Stimulated activated CD8-positive, alpha-beta memory T cell treated with anti-CD3 and anti-CD28 coated beads, Interleukin-15, amount 100 ng/mL, for 4 hours (primary cell): ENCODE measurements at places on chromosomes 16 and 17.

GRCh38 chr16:47493381-47494337 lies 32.5 kb downstream of the PHKB start:
- no peak for DNase-seq

- no peak for DNase-seq
Measured at GRCh38 chr16:87552772-87553573, 49.3 kb upstream of the JPH3 start.

DNA sequence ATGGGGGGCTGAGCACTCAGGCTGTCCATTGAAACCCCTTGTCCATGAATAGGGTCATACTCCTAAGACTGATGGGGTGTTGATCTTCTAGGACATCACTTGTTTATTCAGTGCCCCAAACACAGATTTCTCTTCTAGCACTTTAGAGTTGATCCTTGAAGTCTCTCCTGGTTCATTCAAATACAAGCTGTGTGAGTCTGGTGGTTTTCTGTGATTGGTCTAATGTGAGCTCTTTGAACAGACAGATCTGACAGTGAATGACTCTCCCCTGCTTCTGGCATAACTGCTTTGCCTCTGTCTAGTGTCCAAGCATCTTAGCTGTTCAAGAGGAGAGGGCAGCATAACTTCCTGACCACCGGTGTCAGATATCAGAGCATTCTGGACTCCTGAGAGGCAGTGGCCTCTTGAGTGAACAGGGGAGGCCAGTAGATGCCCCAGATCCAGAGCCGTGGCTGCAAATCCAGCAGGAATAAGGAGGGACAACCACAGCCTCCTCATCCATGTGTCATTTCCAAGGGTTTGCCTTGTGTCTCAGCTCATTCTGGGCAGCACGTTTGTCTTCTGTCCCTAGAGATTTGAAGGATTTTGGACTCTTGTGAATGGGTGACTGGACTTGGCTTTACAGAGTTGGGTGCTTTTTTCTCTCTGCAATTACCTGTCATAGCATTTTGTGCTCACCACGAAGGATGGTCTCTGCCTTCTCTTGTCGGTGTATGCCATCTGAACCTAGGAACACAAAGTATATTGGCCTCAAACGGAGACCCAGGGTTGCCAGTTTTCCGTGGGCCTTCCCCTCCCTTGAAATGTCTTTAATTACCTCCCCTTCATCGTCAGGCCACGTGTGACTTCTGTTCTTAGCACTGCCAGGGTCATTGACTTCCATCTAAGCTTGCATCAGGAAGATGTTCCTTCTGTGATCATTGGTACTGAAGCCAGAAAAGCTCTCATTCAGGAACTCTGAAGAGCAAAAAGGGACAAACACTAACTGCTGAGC lies 13.9 kb upstream of the CLEC18C start:
- DNase-seq: no peak

DNA sequence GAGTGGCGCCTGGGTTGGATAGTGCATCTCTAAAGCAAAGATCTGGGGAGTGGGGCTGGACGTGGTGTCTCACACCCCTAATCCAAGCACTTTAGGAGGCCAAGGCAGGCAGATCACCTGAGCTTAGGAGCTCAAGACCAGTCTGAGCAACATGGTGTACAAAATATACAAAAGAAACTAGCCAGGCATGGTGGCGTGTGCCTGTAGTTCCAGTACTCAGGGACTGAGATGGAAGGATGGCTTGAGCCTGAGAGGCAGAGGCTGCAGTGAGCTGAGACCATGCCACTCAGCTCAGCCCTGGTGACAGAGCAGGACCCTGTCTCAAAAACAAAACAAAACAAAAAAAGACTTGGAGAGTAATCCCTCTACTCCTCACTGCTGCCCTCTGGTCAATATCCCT lies 96.0 kb downstream of the ZFHX3 start:
- no peak for DNase-seq

DNA sequence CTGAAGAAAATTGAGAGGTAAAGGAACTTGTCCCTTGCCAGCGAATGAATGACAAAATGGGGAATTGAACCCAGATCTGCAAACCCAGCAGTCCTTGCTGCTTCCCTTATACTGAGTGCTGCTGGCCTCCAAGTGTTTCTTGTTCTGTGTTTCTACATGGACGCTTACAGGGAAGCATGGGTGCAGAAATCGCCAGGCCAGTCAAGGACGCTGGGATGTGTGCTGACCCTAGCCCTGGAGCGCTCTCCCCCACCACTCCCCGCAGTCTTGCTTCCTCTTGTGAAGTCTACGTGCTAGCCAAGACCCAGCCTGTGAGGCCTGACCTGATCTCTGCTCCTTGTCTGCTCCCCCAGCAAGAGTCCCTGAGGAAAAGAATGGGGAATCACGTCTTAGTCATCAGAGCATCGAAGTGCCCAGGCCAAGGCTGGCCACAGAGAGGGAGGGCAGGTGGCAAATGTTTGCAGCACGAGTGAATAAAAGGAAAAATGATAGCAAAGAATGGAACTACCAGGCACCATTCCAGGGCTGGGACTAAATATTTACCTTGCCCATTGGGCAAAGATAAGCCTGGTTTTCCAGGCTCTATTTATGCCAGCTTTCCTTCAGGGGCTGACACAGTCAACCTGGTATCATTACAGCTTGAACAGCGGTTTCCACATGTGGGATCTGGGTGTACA lies 17.4 kb downstream of the CA4 start:
- DNase-seq: no peak

- no peak for DNase-seq
Measured at GRCh38 chr16:87435372-87436224, 43.5 kb downstream of the MAP1LC3B start.

DNA sequence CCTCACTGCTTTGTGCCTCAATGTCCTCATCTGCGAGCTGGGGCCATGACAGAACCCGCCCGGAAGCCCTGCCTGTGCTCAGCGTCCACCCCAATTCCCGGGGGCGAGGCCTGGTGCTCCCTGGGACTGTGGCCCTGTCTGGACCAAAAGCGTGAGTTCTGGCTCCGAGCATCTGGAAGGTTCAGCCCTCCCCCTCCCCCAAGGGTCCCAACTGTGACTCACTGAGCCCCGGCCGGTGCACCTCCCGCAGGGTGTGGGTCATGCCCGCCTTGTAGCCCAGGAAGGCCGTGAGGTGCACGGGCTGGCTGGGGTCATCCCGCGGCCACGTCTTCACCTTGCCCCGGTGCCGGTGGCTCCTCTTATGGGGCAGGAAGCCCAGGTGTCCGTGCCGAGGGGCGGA lies 755 bp downstream of the RPL3L start:
- DNase-seq: no peak

GRCh38 chr16:26118575-26118974 lies 426.8 kb downstream of the HS3ST4 start:
- no peak for DNase-seq

- no peak for DNase-seq
Measured at GRCh38 chr16:62213763-62214162, 177.5 kb upstream of the CDH8 start.

GRCh38 chr17:29257756-29258155 lies 11.1 kb downstream of the CRYBA1 start:
- no peak for DNase-seq

GRCh38 chr16:46730801-46731690 lies 17.1 kb downstream of the MYLK3 start:
- DNase-seq: no peak

DNA sequence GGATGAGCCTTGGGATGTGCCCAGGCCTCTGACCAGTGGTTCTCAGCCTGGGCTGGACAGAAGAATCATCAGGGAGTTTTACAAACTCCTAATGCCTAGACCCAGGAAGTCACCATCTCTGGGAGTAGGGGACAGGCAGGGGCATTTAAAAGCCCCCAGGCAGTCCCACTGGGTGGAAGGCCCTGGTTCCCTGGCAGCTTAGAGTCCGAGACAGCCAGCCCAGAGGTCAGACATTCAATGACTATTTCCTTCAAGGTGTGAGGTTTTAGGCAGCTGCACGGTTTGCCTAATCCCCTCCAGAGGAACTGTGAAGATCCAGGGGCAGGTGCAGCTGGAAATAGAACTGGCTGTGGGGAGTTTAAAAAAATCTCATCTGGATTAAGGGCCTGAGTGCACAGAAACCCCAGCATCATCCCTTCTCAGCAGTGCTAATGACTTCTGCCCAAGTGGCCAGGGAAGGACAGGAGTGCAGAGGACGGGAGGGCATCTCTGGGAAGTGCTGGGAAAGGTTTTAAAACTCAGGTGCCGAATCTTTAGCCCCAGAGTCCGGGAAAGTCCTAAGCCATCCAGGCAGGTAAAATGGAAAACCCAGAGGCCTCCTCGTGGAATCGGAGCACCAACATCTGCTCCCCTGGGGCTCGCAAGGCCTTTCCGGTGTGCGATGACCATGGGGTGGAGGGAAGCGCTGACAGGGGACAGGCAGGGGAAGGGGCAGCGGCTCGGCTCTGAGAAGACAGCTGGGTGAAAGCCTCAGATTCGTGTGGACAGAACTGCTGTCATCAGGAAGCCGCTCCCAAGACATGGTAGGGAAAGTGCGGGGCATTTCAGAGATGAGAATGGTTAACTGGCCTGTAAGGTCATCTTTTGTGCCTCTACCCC lies 1.5 kb upstream of the LGALS3BP start:
- no peak for DNase-seq

DNA sequence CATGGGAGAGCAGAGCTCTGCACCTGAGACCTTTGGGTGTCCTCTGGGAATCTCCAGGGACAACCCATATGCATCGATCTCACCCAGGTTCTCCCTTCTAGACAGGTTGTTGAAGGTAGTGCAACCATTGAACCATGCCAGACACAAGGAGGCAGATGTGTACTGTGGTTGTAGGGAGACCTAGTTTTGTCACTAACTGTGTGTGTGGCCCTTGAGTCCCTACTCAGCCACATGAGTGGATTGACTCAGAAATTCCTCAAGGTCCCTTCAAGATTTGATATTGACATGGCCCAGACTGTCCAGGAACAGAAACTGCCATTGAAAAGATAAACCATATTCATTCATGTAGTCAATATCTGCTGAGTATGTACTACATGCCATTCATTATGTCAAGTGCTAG lies 396.4 kb upstream of the CCL2 start:
- DNase-seq: no peak

GRCh38 chr16:74700438-74701225 lies at the start of gene MLKL:
MLKL (minus strand) TSS chr16:74700862; CDS start chr16:74695757, 5,105 bp downstream.
- peak; percentile 41 for DNase-seq

- DNase-seq: no peak
Measured at GRCh38 chr16:65675161-65675560, 553.3 kb upstream of the CDH11 start.

- DNase-seq: no peak
Measured at GRCh38 chr17:77444628-77444983, 303.8 kb downstream of the SEC14L1 start.

DNA sequence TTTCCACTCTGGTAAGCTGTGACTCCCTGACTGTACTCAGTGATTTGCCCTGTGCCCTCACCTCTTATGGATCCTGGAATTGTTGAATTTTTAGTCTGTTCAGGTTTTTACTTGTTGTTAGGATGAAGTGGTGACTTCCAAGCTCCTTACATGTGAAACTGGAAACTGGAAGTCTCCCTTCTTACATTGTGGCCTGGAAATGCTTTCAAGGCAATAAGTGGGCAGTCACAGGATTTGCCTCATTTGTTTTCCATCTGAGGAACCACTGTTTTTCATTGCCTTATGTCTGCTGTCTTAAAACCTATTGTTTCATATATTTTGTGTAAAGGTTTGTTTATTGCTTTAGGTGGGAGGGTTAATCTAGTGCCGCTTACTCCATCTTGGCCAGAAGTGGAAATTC lies 155.8 kb downstream of the CYB561 start:
- DNase-seq: no peak

DNA sequence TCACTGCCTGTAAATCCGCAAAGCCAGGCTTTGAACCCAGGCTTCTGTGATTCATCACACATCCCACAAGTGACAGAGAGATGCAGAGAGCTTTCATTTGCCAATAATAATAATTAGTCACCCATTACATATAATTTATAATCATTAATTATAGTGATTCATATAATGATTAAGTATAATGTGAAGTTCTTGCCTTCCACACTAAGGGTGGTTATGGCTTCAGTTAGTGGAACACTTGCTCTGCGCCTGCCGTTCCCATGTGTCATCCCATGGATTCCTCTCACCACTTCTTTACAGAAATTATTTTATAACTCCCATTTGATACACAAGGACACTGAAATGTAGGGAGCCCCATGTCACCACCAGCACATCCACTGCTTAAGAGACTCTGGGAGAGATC lies 39.8 kb upstream of the XYLT1 start:
- no peak for DNase-seq

DNA sequence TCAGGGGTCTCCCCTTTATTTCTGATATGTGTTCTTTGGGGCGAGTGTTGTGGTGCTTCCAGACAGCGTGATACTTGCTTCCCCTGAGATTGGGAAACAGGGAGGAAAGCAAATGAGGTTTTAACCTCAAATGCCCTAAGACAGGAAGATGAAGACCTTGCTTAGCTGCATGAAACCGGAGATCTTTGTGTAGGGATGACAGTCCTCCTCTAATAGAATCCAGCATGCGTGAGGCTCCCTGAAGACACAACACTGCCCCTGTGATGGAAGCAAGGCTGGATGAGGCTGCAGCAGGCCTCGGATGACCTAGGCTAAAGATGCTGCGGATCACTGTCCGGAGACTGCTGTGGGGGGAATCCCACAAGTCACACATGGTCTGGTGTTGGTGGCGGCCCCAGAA lies 491.0 kb downstream of the CDH13 start:
- no peak for DNase-seq

- no peak for DNase-seq
Measured at GRCh38 chr16:81127051-81127450, 30.9 kb upstream of the GCSH start.

DNA sequence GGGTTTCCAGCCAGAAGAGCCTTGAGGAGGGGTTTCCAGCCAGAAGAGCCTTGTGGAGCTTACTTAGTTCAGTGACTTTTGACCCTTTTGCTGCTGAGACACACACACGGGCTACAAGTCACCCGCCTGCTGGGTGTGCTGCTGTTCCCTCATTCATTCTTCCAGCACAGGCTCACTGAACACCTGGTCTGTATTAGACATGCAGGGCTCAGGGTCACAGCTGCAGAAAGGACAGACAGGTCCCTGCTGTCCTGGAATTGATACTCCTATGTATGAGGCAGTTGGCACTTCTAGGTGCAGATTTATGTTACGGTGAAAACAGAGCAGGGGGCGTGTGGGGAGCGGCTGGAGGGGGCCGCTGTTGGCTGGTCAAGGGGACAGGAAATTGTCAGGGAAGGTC lies 6.8 kb downstream of the CACNG4 start:
- DNase-seq: no peak

DNA sequence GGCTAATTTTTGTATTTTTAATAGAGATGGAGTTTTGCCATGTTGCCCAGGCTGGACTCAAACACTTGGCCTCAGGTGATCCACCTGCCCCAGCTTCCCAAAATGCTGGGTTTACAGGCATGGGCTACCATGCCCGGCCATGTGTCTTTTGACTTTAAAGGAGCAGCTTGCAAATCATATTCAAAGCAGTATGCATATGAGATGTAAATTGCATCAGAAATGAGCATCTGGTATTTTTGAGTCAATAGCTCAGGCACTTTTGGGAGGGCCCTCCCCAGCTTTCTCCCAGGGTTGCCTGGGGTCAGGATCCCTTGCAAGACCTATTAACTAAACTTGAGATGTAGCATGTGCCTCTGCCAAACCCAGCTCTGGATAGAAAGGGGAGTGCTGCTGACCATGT lies 21.5 kb downstream of the EPOP start:
- no peak for DNase-seq
